ENCODE measurements at places on chromosomes 2 and 18.

DNA sequence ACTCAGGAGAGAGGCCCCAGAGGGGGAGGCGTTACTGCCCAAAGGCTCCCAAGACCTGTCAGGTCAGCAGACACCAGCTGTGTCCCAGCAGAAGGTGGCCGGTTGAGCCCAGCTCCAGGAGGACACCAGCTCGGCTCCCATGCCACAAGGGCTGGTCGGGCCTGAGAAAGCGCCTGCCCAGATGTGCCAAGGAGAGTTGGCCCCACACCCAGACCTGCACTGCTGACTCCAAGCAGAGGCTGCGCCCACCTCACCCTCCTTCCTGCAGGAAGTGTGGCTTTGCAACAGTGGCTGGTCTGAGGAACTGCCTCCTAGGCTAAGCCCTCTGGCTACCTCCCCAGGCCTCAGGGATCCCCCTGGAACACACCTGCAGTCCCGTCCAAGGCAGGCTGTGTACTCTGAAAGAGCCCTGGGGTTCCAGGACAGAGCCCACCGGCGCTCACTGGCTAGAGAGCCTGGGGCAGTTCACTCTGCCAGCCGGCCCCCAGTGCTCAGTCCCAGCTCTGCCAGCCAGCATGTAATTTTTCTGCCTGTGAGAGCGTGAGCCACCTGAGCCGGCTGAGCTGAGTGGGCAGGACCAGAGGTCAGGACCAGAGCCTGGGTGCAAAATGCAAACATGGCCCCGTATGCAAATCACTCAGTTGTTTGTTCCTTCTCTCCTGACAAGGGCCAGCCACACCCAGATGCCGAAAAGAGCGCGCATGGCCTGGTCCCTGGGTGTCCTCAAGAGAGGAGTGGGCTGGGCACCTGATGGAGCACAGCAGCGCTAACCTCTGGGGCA is 36.9 kb upstream of the PTMA start:
- DNase-seq, result no peak

GRCh38 chr2:158795195-158795924 is at the start of gene DAPL1:
Gene DAPL1, plus strand, starts transcription at chr2:158795317. Its CDS starts 56 bp downstream, at chr2:158795373.
- no peak for DNase-seq

GRCh38 chr2:239025951-239026461 is 178.1 kb downstream of the TWIST2 start:
- DNase-seq, result no peak

DNA sequence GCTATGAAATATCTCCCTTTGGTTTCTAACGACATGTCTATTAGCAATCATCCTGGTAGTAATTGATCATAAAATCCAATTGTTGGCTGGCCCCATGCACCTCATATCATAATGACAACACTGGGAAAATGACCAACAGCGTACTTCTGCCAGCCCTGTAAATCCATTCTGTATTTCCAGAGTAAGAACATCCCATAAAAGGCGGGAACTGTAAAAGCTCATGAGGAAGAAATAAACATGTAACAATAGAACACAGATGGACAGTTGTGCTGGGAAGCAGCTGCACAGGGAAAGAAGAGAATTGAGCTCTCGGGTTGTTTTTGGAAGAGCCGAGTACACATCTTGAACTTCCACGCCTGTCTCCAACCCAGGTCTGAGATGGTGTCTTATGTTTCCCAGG is 218.7 kb downstream of the CMPK2 start:
- DNase-seq, result no peak

DNA sequence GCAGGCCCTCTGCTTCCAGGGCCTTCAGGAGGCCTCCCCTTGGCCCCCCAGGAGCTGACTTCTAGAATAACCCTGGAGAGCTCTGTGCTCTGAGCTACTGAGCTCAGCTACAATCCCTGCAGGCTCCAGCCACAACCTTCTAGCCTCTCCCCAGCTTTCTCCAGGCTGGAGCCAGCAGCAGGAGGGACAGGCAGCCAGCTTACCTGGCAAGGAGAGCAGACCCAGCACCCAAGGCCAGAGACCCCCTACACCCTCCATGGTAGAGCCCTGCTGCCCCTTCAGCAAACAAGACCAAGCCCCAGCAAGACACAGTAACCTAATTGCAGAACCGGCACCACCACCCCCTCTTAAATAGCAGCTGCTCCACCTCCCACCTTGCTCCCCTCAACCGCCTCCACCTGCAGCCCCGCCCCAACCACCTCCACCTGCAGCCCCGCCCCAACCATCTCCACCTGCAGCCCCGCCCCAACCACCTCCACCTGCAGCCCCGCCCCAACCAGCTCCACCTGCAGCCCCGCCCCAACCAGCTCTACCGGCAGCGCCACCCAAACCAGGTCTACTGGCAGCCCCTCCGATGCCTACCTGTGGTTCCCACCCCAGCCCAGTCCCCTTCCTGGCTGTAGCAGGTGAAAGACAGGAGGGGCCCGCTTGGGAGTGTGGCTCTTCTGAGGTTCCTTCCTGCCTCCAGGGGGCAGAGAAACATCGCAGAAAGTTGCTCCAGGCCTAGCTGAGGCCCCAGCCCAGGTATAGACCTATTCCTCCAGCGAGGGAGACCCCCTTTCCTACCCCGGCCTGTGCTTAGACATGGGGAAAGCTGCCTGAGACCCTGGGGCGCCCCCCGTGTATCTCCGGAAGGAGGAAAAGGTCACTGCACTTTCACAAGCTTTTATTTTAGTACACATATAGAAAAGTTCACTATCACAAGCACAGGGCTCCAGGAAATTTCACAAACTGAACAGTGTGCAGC is at the start of gene ASTL:
TSS of gene ASTL (minus strand) at position 324 of the 967 bp plus-strand sequence. CDS start at position 258, 66 bp downstream.
- DNase-seq, result no peak

DNA sequence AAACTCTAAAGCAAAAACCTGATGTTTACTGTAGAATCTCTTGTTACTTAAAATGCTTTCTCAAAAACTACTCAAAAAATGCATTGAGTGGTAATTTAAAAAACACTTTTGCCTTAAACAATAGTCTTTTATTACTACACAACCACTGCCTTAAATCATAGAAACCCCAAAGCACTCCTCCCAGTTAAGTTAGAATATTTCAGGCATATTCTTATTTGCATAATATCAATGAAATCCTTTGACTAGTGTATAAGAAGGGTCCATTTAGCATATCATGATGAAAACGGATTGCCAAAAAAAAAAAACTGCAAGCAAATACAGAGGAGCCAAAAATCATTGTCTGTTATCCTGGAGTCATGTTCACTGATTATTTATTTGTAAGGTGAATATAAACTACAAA is 119.2 kb downstream of the PTPRM start:
- peak; percentile 42 for DNase-seq

DNA sequence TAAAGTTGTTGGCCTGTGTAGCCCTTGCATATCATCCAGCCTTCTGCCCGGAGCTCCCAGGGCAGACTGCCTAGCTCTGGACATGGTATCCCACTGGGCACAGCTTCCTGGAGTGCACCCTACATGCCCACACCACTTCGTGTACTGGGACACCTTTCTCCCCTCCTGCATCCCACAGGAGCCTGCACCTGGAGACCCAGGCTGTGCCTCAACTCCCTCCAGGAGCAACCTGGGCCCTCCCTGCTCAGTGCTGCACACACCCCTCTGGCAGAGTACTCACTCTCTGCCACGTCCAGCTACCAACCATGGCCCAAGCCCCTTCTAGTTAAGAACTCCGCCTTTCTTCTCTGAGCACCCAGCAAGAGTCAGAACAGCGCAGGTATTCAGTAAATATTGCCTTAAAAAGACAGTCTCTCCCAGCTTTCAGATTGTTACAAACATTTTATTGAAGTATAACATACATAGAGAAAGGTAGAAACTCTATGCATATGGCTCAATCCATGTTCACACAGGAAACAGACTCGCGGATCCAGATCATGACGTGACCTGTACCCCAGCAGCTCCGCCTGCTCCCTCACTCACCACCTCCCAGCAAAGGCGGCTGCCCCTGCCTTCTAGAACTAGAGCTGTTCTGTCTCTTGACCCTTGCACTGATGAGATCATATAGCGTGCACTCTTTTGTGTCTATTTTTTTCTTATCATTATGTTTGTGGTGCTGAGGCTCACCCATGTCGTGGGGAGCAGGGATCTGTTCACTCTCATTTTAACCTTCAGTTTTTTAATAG is 98.4 kb upstream of the MYCN start:
- no peak for DNase-seq

GRCh38 chr2:168534926-168535325 is 78.9 kb downstream of the CERS6 start:
- DNase-seq, result no peak

GRCh38 chr2:18094277-18094676 is 215.8 kb downstream of the KCNS3 start:
- no peak for DNase-seq

DNA sequence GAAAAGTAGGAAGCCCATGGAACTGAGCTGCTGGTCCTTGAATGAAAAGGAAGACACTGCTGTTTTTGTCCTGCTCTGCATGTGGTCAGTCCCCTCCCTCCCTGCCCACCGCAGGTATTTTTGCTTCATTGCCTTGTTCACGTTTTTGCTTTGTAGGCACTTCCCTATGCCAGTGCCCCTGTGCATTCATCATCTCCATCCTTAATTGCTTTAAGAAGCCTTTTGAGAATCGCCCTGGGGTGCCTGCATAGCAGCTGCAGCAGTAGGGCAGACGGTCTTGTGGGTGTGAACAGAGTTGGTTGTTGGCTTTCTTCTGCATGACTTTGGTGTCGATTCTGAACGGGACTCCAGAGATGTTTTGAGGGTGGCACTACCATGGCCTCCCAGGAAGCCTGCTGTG is 97.0 kb downstream of the CABLES1 start:
- DNase-seq, result no peak

DNA sequence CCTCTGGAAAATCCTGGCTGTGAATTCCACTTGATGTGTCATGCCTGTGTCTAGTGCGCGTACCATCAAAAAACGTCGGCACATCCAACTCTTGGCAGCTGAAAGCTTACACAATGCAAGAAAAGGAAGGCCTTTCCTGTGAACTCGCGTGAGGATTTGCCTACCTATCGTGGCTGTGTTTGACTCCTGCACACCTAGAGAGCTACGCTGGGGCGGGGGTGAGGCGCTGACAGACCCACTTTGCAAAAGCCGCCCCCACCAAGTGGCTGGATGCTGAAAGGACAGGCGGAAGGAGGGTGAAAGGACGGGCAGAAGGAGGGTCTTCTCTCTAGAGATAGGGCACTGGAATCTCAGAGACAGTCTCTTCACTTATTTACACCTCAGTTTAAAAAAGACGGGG is 270.1 kb downstream of the EIPR1 start:
- DNase-seq, result no peak

DNA sequence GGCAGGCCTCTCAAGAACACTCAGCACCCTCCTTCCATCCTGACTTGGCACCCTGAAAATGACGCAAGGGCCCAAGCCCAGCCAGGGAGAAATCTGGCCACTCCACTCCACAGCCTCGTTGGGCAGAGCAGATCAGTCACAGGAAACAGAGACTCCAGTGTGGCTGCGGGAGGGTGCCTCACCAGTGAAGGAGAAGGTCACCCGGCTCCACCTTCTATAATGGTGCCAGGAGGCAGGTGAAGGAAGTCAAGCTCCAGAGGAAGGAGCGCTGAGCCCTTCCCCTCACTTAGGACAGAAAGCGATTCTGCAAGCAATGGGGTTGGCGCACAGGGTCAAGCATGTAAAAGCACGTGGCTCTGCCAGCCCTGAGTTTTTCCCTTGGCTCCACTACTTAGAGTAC is 35.3 kb downstream of the CRACDL start:
- no peak for DNase-seq

GRCh38 chr2:151287513-151288250 is 1.8 kb downstream of the NMI start:
- DNase-seq, result no peak

DNA sequence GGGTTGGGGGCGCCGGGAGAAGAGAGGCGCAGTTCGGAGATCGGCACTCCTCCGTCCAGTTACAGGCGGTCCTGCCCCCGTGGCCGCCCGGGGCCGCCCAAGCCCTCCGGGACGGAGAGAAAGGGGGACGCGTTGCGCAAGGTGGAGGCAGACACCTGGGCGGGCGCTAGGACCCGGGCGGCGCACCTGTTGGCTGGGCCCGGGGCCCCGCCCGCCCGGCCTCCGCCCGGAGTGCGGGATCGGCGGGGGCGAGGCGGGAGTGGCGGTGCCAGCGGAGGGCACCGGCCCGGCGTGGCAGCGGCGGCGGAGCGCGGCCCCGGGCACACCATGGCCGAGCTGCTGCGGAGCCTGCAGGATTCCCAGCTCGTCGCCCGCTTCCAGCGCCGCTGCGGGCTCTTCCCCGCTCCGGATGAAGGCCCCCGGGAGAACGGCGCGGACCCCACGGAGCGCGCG is at the start of gene SGPP2:
TSS of gene SGPP2 (plus strand) at position 268 of the 453 bp plus-strand sequence. CDS start at position 328, 60 bp downstream.
- DNase-seq, result no peak

DNA sequence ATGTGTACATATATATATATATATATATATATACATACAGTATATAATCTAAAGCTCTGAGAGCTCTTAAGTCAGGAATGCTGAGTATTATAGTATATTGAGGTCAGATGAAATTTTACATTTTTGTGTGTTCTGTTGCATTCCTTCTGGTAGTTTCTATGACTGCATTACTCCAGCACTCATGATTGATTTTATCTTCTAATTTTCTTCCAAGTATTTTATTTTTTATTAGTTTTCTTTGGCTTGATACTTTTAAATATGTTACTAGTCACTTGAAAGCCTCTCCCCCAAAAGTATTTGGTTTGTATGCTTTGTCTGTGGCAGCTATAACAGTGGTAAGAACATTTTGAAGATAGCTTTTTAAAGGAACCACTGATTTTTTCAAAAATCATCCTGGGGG is 25.0 kb downstream of the METTL21A start:
- DNase-seq, result no peak

GRCh38 chr2:241030333-241030680 is 31.9 kb downstream of the SNED1 start:
- no peak for DNase-seq

DNA sequence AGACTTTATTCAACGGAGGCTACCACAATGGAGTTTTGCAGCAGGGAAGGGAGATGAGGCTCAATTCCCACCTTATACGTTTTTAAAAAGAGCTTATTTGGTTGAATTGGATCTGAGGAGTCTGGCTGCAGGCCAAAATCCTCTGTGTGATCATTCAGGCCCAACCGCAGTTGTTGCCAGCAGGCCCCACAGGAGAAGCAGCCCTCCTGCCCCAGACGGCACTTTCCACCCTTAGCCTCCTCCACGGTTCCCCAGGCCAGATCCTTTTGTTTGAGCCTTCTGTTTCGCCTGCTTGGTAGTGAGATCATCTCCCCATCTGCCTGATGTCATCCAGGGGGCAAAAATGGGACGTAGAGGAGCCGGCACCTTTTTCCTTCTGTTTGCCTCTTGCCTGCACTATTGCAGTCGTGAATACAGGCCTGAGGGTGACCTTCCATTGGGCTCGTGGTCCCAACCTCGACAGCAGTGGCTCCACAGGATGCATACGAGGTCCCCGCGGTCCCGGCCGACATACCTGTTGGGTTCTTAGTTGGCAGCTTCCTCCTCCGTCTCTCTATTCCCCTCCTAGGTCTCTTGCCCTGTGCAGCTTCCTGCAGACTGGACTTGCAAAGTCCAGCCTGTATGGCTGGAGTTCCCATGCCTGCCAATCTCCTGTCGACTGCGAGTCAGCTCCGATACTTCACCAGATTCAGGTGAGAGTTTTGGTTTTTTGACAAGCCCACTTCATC is 9.3 kb upstream of the GPR35 start:
- no peak for DNase-seq

- peak; percentile 54 for DNase-seq
These were observed 54.9 kb upstream of the CAPN13 start for GRCh38 chr2:30862054-30862651.

Data from COLO829 (cell line).